ENCODE measurements at places on chromosomes 7 and 10.
A peak's percentile ranks its signal among the peaks of the same experiment; 100 is the strongest.

DNA sequence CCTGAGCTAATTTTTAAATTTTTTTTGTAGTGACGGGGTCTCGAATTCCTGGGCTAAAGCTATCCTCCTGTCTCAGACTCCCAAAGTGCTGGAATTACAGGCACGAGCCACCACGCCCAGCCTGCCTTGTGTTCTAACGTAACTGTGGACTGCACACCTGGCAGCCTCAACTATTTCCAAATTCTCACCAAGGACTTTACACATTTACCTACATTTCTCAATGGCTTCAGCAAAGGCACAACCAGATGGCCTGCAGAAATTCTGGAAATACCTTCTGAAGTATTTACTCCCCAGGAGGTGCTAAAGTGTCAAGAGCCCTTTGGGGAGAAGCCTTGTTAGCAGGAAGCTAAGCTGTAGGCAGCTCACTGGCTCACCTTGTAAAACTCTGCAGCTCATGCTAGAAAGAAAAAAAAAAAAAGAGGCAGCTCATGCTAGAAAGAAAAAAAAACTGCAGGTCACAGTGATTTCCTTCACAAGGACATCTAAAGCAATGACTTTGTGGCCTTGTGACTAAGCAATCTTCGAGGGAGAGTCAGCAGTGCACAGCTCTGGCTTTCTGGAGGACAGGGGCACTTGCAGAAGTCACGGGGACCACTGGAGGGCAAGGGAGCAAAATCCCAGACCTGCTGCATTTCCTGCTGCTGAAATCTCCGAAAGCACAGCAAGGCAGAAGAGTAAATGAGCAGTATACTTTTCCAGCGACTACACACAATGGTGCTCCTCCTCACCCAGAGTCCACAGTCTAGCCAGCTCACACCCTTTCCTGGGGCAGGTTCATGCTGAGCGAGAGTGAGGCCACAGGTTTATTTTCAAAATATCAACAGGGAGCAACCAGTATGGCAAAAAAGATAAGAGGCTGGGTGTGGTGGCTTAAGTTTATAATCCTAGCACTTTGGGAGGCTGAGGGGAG lies 40.4 kb downstream of the BAIAP2L1 start:
- DNase-seq, result no peak

- no peak for DNase-seq
Measured at GRCh38 chr10:124470544-124471434, 9.2 kb downstream of the LHPP start.

DNA sequence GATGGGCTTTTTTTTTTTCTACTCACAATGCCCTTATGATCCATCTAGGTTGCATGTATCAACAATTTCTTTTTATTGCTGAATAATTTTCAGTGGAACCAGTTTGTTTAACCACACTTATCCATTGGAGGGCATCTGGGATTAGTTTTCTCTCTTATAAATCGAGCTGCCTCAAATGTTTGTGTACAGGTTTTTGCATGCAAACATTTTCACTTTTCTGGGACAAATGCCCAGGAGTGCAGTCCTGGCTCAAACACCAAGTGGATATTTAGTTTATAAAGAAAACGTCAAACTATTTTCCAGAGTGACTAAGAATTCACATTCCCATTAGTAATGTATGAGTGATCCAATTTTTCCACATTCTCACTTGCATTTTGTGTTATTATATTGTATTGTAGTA lies 313.4 kb downstream of the CXCL12 start:
- DNase-seq, result no peak

DNA sequence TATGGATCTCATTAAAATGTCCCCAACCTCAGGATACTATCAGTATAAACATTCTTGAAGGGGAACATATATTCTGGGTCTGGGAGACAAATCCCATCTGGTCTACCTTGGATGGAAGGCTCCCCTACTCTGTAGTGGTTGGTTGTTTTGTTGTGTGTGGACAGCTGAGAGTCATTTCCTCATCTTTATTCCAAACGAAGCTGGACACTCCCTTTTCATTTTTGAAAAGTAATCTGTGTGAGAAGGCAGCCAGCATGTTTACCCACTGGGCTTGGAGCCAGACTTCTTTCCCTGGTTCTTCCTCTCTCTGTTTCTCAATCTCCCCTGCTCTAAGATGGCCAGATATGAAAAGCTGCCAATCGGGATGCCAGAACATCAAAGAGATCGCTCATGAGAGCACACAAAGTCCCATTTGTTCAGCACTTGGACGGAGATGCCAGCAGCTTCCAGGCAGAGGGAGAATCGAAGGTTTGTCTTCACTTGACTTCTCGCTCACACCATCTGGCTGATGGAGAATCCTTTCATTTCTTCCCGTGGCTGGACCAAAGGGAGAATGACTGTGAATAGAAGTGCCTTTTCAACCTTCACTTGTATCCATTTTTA lies 108.1 kb upstream of the AGR3 start:
- DNase-seq, result no peak

- no peak for DNase-seq
Measured at GRCh38 chr10:124320778-124321432, 97.8 kb downstream of the OAT start.

GRCh38 chr10:92146781-92147180 lies 144.1 kb downstream of the CPEB3 start:
- DNase-seq, result no peak

- no peak for DNase-seq
Measured at GRCh38 chr7:4270268-4270667, 411.8 kb upstream of the FOXK1 start.

- DNase-seq, result no peak
Measured at GRCh38 chr7:50273870-50274269, 30.6 kb upstream of the IKZF1 start.

DNA sequence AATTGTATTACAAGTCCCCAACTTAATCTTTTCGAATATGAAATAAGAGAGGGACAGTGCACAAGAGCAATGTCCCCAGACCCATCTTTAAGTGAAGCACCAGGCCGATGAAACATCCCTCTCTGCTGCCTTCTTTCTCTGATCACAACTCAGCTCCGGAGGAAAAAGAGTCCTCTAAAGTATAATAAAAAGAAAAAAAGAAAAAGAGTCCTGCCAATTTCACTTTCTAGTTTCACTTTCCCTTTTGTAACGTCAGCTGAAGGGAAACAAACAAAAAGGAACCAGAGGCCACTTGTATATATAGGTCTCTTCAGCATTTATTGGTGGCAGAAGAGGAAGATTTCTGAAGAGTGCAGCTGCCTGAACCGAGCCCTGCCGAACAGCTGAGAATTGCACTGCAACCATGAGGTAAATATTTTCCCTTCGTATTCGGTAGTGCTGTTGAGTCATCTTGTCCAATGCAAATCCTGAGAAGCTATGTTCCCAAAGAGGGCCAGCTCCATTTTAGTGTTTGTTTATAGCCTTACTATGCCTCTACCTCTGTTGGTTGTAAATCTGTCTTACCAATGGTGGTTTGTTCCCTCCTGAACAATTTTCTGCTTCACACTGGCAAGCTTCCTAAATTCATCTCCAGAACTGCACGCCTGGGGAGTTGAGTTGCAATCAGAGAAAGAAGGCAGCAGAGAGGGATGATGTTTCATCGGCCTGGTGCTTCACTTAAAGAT lies at the start of gene IFIT2:
IFIT2 (plus strand) TSS at position 326 of the 725 bp plus-strand sequence; CDS start at position 404, 78 bp downstream.
- DNase-seq, result peak; percentile 28

- DNase-seq, result no peak
Measured at GRCh38 chr10:101775273-101776160, at the start of gene FGF8. TSS of gene FGF8 (minus strand) at chr10:101776114. CDS start at chr10:101775900, 214 bp downstream.

DNA sequence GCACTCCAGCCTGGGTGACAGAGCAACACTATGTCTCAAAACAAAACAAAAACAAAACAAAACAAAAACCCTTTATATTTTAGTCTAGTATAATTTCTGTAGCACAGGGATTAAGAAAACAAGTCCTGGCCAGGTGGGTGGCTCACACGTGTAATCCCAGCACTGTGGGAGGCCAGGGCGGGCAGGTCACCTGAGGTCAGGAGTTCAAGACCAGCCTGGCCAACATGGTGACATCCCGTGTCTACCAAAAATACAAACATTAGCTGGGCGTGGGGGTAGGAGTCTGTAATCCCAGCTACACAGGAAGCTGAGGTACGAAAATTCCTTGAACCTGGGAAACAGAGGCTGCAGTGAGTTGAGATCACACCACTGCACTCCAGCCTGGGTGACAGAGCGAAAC lies 23.2 kb upstream of the ASL start:
- DNase-seq, result no peak

DNA sequence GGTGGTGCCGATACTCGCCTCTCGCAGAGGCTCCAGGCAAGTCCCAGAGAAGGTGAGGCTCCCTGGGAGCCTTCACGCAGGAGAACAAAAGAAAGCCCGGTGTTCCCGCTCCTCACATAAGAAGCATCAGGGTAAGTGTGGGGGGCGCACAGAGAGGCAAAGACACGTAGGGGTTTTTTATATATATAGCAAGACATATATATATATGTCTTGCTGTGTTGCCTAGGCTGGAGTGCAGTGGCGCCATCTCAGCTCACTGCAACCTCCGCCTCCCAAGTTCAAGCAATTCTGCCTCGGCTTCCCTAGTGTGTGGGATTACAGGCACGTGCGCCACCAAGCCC lies 61.3 kb downstream of the PDIA4 start:
- no peak for DNase-seq

DNA sequence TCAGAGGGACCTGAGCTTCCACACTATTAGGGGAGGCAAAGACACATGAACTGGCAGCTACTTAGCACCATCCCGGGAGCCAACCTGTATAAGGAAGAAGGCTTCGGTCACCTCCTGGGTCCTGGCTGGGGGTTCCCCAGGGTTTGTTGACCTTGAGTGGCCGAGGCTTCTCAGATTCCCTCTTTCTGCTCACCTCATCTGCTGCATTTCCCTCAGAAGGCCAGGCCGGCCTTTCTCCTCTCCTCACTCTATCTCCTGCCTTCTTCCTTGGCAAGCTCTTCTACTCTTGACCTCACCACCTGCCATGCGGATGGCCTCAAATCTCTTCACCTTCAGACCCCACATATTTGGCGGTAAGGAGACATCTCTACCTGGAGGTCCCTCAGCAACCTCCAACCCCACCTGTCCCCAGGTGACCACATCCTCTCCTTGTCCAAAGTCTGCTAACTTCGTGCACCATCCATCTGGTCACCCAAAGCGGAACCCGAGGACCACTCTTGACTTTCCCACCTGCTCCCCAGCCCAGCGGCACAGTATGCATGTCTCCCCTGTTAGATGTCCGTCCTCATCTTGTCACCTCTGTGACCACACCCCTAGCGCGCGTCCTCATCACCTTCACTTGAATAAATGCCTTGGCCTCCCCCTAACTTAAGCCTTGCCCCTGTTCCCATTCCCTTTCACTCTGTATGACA lies 133.8 kb upstream of the UNC5B start:
- DNase-seq, result no peak

- no peak for DNase-seq
Measured at GRCh38 chr10:84407388-84408049, 79.1 kb downstream of the CCSER2 start.

GRCh38 chr7:108308903-108309302 lies 147.3 kb downstream of the NRCAM start:
- no peak for DNase-seq

DNA sequence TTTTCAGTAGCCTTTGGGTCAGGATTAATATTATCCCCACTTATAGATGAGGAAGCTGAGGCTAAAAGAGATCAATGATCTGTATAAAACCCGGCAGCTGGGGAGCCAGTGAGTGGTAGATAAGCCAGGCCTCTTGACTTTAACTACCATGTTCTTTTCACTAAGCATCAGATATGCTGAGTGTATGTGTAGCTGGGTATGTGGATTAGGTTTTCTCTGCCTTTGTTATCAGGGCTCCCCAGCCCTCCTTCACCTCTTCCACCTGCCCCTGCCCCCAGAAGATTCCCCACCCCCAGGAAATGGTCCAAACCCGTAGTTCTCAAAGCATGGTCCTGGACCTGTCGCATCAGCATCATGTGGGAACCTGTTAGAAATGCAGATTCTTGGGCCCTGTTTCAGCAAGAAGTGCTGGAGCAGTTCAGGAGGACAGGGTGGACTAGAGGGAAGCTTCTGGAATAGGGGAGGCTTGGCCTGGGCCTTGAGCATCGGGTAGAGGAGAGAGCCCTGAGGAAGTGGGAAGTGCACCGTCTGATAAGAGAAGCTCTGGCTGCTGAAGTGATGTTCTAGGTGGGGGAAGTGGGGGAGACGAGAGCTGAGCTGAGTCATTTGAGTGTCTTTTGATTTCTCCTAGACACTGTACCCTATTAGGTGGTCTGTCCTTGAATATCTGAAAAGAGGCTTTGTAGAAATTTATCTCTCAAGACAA lies 101.3 kb downstream of the HIF1AN start:
- no peak for DNase-seq

GRCh38 chr7:103821092-103821491 lies 168.4 kb downstream of the RELN start:
- DNase-seq, result no peak

- DNase-seq, result no peak
Measured at GRCh38 chr10:7787150-7787856, 490 bp downstream of the KIN start.

DNA sequence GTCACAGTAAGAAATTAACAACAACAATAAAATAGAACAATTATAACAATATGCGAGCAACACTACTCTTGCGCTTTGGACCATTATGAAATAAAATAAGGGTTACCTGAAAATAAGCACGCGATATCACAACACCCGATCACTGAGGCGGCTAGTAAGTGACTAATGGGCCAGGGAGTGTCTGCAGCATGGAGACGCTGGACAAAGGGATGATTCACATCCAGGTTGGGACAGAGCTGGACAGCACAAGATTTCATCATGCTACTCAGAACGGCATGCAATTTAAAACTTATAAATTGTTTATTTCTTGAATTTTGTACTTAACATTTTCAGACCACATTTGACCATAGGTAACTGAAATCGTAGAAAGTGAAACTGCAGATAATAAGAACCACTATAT lies 15.6 kb downstream of the HIBADH start:
- DNase-seq, result no peak

DNA sequence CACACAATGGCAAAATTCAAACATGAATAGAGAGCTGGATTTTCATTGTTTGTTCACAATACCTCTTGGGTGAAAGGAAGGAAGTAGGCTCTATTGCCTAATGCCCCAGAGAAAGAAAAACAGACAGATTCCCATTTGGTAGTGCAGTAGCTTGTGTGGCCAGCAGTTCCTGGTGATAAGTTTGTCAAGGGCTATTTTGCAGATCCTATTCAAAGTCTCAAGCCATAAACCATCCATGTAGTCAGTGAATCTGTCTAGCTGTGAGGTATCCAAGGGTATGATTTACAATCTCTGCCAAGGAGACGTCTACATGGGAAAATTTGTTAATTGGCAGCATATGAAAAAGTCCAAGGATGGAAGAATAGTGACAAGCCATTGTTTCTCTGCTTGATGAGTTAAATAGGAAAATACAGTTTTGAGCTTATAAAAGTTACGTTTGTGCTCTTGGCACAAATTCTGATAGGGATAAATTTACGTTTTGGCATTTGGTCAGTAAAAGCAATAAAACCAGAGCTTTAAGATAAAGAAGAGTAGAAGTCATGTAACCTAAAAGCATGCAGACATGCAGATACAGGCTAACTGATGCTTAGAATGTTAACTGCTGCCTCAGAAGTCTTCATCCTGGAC lies 269.1 kb downstream of the GATA3 start:
- DNase-seq, result no peak

GRCh38 chr10:131032329-131033165 lies 279.0 kb downstream of the TCERG1L start:
- no peak for DNase-seq
